ENCODE measurements at places on chromosomes 7 and 10.

- no peak for DNase-seq
Measured at GRCh38 chr7:95545007-95545615, 51.2 kb downstream of the PDK4 start.

- no peak for DNase-seq
Measured at GRCh38 chr10:129949891-129950291, 14.2 kb downstream of the EBF3 start.

DNA sequence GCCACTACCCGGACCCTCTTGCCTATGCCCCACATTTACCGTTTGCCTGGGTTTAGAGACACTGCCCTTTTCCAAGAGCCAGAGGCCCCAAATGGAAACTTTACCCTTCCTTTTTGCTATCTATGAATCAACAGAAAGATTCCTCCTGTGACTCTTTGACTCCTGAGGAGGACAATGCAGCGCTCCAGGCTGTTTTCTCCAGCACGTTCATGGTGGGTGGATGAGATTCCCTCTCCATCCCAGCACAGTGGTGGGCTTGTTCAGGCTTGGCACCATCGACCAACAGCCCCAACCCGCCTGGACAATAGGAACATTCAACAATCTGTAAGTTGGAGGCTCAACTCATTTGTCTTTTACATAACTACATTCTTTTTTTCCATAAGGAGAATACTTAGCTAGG is 55.9 kb downstream of the DLD start:
- DNase-seq, result no peak

DNA sequence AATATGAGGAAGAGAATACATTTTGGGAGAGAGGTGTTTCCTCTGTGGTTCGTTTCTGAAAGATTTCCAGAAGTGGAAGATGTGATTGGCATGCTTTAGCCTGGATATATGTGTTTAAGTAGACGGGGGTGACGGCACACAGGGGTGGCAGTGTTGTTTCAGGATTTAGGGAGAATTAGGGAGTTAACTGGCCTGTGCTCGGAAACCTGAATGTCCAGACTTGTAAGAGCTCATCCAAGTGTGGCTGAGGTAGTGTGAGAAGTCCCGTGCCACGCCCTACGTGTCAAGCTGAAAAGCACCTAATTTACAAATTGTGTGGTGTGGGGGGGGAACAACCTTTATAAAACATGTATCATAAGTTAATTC is 1.1 kb downstream of the RALA start:
- DNase-seq, result no peak

- no peak for DNase-seq
Measured at GRCh38 chr7:134480730-134481129, 21.8 kb upstream of the AKR1B1 start.

DNA sequence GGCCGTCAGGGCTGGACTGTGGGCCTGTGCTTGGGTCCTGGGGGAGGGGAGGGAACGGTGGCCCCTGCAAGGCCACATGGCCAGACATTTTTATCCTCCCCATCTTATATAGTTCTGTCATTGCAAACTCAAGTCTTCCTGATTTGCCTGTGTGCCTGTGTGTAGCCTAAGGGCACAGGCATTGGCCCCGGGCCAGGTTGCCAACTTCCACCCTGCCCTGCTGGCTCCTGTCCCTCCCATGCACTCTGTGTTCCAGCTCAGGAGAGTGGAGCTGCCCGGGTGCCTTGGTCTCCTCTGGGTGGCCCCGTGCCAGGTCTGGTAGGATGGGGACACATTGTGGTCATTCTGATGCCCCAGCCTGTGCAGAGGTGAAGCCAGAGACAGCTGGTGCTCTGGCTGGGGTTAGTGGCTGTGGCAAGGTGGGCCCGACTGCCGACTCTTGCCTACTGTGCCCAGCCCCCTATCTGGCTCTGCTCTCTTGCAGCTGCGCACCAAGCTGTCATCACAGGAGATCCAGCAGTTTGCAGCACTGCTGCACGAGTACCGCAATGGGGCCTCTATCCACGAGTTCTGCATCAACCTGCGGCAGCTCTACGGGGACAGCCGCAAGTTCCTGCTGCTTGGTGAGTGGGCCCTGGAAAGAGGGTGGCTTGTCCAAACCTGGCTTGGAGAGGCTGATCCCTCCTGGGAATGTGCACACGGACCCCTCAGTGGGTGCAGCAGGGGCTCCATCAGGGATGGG is 14.8 kb downstream of the NACAD start:
- DNase-seq, result no peak

GRCh38 chr7:85038466-85038865 is 148.4 kb downstream of the SEMA3D start:
- no peak for DNase-seq
